ENCODE measurements at places on chromosomes 3 and 15.
A peak's percentile ranks its signal among the peaks of the same experiment; 100 is the strongest.

DNA sequence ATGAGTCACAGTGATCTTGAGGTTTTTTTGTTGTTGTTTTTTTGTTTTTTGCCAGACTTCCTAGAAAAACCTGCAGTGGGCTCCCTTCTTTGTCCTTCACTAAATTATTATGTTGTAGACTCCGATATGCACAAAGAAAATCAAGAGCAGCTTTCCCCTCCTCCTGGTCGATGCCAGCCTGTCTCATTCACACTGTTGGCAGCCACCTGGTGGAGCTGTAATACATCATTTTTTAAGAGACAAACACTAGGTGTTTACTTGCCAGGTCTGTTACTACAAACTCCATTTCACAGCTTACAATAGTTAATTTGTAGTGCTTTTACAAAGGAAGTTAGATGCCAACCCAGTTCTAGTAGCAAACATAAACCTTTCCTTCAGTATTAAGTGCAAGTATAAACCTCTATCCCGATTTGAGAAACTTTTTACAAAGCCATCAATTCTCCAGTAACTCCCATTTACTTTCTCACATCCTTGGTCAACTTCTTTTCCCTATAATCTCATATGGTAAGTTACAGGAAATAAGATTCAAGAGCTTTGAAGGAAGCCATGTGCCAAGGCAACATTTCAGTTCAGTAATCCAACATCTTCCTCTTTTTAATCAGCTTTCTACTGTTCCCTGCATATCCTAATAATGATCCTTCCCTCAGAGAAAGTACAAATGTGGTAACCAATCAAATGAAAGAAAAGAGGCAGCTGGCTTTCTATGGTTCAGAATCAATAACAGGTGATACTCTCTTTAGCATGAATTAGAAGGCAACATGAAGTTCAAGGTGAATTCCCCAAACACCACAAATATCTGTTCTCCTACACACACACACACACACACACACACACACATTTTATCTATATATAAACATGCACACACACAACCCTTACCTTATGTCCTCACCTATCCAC, 14.0 kb downstream of the AAGAB start:
- peak; percentile 28 for ATAC-seq

DNA sequence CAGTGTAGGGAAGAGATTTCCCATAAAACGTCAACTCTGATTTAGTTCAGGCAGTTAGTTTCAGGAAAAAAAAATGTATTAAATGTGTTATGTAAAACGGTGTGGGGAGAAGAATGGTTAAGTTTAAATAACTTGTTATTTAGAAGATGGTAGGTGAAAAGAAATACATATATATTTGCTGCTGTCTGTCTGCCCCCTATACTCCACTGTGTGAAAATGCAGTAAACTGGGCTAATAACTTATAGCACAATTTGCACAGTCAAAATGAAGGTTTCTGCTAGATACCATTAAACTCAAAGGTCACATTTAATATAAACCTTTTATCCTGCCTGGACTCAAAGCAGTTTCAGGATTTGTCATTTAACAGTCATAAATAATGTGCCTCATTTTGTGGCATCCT, 515.0 kb downstream of the FGF12 start:
- no peak for ATAC-seq

GRCh38 chr15:28003302-28004037, 95.6 kb downstream of the OCA2 start:
- no peak for ATAC-seq

GRCh38 chr3:126926684-126927400, 56.1 kb upstream of the PLXNA1 start:
- ATAC-seq, result peak; percentile 79

GRCh38 chr3:2944628-2945027, 165.5 kb downstream of the IL5RA start:
- no peak for ATAC-seq

GRCh38 chr3:16916840-16917239, 32.1 kb downstream of the PLCL2 start:
- no peak for ATAC-seq

DNA sequence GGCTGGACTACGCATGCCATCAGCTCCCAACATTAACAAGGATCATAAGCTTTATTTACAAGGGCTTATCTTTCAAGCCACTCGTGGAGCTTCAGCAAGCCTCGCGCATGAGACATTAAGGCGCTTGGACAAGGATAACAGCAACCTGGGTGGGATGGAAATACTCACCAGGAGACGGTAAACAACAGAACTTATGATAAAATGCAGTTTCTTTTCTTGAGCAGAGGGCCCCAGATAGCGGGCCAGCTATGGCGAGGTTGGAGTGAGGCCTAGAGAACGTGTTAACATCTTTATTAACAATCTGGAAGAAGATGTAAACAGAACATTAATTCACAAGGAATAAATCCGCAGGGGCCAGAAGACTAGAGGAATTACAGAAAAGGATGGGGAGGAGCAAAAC, 158.2 kb downstream of the NTRK3 start:
- no peak for ATAC-seq

- ATAC-seq, result peak; percentile 43
Measured at GRCh38 chr3:37862219-37862902, 681 bp downstream of the CTDSPL start.

DNA sequence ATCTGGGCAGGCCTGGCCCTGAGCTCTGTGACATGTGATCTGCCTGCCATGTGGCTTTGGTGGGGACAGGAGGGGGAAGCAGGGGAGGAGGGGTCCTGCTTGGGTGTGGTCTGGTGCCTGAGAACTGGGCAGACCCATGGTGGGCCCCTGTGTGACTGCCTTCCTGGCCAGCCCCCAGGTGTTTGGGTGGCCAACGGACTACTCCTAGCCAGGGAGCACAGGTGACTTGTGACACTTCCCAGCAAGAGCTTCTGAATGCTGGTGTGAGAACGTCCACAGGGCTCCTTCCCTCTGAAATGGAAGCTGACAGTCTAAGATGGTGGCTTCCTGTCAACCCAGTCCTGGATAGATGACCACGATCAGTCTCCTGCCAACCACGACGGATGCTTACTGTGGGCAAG, 136.1 kb upstream of the MEF2A start:
- no peak for ATAC-seq

- peak; percentile 12 for ATAC-seq
Measured at GRCh38 chr3:185912929-185913901, 24.6 kb downstream of the TRA2B start.

DNA sequence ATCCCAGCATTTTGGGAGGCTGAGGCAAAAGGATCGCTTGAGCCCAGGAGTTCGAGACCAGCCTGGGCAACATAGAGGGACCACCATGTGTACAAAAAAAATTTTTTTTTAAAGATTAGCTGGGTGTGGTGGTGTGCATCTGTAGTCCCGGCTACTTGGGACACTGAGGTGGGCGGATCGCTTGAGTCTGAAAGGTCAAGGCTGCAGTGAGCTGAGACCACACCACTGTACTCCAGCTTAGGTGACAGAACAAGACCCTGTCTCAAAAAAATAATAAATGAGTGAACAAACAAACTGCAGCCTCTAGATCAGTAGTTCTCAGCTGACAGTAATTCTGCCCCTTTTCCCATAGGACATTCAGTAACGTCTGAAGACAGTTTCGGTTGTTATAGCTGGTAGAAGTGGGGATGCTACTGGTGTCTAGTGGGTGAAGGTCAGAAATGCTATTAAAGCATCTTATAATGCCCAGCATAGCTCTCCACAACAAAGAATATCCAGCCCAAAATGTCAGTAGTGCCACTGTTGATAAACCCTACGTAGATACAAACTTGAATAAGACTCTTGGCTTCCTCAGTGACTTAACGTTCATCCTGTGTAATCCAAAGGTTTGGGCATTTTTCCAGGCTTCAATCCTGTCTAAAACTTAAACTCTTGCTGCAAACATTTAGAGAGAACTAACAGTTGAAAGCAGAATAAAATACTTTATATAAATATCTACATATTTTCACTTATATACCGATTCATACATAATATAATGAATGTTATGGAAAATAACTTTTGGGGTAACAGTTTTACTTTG, 10.6 kb downstream of the SMC4 start:
- ATAC-seq, result no peak

DNA sequence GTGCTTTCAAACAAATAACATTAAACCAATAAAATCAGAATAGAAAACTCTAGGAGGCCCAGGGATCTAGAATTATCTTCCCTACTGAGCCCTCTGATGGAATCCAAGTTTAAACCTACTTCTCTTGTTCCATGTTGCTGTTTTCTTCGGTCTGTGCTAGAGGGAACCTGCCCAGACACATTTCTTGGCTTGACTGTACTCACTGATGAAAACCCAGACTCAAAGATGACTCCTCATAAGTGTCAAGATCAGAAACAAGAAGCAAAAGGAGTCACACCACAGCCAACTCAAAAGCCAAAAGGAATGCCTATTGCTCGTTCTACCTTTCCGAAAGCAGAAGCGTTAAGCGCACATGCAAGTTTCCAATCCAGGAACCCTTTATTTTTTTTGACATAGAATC, 31.6 kb downstream of the SCAP start:
- ATAC-seq, result peak; percentile 79

- ATAC-seq, result no peak
Measured at GRCh38 chr15:33114374-33114717, 80.2 kb downstream of the FMN1 start.

Measured in esophagus mucosa (tissue), 1 donor.